ENCODE measurements at places on chromosomes 3 and 15.

- DNase-seq = no peak
Observed at GRCh38 chr15:36428102-36428845, 151.2 kb upstream of the CDIN1 start.

DNA sequence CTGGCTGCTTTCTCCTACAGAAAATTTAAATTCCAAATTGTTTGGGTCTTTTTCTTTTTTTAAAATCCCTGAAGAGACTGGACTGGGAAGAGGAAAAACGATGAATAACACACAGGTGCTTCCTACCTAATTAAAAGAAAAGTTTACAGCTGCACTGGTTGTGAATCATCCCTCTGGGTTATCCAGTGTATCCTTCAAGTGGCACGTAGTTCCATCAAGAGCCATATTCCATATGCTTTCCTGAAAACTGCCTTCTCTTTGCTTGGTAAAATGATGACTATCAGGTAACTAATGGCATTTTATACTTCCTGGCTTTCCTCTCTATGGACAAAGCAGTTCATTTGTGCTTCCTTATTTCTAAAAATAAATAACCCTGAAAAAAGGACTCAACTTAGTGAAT, 123.2 kb downstream of the MAGI1 start:
- no peak for DNase-seq

DNA sequence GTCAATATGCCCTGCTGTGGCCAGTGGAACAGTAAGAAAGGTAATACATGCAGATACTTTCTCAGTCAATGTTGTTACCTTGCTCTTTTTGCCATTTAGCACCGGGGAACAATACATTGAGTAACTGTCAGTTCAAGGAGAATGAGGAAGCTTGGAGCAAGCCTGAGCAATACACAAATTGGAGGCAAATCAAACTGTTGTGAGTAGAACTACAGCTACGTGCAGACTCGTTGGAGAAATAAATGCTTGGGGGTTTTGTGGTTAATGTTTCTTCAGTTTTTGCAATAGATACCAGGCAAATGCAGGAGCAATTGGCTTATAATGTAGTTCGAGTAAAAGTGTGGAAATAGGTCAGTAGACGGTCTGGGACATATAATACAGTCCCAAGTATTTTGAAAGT, 587.3 kb upstream of the ROBO1 start:
- no peak for DNase-seq

GRCh38 chr3:81554801-81555200, 206.6 kb downstream of the GBE1 start:
- DNase-seq = no peak

- DNase-seq = no peak
Observed at GRCh38 chr15:36479200-36479896, 100.1 kb upstream of the CDIN1 start.

- no peak for DNase-seq
Observed at GRCh38 chr15:66110864-66111263, 142.7 kb downstream of the MEGF11 start.

- DNase-seq = no peak
Observed at GRCh38 chr3:70775257-70775656, 462.8 kb upstream of the MDFIC2 start.

- no peak for DNase-seq
Observed at GRCh38 chr3:32003380-32003779, 21.8 kb downstream of the ZNF860 start.

DNA sequence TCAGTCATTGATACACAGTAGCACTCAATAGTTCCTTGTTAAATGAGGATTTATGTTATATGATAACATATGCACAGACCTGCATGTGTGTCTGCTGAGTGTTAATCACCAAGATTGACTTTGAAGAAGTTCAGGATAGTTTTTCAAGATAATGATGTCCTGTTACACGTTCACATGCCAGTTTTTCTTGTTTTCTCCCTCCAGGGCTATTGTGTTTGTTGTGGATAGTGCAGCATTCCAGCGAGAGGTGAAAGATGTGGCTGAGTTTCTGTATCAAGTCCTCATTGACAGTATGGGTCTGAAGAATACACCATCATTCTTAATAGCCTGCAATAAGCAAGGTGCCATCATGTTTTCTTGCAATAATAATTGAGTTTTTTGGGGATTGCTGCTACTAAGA, 9.8 kb downstream of the SRPRB start:
- DNase-seq = no peak

DNA sequence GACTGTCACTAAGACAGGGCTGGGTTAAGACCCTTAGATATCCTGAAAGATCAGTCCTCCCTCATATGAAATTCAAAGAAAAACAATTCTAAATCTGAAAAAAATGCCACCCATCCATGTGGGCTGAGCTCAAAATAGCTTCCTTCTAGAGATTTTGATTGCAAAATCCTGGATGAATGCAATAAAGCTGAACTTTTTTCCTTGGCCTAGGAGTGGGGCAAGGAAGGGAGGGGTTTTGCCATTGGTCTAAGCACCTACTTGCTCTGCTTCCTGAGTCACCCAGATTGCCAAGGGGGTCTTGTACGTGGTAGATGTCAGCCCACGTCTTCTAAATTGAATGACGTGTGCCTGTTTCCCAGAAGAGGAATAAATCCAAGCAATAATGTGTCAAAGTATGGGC, 15.3 kb upstream of the SMAD3 start:
- no peak for DNase-seq

DNA sequence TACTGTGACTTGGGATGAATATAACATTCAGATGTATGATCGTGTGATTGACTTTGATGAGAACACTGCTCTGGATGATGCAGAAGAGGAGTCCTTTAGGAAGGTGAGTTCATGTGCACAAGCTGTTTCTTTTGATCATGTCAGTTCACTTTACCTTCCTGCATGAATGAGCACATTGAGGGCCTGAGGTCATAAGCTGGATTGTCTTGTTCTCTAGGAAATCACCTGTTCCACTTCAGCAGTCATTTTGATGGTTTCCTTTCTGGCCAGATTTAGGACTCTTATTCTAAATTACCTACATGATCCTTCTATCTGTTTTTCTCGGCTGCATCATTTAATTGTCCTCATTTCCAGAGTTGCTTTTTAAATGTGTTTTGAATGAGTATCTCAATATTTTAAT, 4.1 kb downstream of the RCN2 start:
- DNase-seq = no peak

GRCh38 chr3:176767385-176767784, 429.9 kb downstream of the TBL1XR1 start:
- no peak for DNase-seq

- no peak for DNase-seq
Observed at GRCh38 chr3:121667333-121667732, 6.6 kb upstream of the HCLS1 start.

DNA sequence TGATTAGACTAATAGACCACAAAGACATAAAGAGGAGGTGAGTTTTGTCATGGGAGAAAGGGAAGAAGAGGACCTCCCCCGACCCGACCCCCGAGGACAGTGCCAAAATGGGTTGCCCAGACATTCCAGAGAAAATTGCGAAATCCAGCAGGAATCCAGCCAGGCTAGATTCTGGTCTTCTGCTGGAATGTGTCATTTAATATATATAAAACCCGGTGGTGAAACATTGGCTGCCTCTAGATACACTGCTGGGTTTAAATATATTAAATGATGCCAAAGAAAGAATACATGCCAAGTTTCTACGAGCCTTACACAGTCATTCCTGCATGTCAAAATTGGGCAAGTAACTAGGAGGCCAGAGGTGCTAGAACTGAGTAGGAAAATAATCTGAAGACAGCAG, 45.3 kb upstream of the SPESP1 start:
- no peak for DNase-seq

DNA sequence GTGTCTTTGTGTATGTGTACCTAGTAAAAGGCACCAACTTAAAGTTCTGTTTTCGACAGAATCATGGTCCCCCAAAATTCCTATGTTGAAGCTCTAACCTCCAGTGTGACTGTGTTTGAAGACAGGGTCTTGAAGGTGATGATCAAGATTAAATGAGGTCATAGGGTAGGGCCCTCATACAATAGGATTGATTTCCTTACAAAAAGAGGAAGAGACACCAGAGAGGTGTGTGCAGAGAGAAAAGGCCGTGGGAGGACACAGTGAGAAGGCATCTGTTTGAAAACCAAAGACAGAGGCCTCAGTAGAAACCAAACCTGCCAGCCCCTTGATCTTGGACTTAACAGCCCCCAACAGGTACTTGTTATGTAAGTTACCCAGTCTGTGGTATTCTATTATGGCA, 52.0 kb upstream of the CORO2B start:
- DNase-seq = no peak

DNA sequence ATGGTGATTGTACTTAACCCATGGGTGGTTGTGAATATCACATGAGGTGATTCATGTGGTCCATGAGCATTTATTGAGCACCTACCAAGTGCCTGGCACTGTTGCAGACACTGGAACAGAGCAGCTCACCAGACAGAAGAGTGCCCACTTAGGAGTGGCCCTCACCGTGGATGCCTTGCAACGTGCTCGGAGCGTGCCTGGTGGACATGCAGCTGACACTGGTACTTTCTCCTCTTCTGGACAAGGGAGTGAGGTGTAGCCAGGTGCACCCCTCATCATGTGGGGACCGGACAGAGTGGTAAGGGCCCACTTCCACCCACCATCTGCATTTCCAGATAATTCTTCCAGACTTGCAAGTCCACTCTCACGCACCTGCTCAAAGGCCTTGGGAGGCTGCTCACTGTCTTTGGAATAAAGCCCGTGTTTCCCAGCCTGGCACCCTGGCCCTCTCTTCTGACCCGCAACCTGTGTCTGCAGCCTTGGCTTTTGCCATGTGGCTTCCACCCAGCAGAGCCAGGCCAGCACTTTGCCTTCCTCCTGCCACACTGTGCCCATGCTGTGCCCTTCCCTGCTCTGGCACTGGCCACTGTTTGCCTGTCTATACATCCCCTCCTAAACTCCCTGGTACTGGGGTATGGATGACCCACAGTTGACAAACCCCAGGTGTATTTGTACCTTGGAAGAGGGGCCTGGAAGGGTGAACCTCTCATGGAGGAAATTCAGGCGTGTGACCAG, 90.9 kb upstream of the SEC13 start:
- DNase-seq = no peak

DNA sequence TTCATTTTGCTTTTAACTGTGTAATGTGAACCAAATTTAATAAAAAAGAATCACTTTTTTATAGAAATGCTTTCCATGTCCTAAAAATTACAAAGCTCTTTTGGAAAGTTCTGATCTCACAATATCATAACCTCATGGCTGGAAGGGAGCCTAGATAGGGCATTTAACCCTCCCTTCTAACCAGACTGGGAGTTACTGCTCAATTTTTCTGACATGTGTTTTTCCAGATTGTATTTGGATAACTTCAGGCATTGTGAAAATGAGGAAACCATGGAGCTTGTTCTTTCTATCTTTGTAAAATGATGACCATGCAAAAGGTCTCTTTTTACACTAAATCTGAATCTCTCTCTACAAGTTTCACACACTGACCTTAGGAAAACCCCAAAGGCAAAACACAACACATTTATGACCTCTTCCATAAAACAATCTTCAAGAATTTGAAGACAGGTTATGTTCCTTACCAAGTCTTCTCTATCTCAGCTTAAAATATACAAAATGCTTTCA, 508.8 kb downstream of the DIPK2A start:
- no peak for DNase-seq

GRCh38 chr15:72306211-72306785, 13.7 kb downstream of the CELF6 start:
- DNase-seq = no peak

- DNase-seq = no peak
Observed at GRCh38 chr3:110391640-110392395, 679.8 kb upstream of the NECTIN3 start.

DNA sequence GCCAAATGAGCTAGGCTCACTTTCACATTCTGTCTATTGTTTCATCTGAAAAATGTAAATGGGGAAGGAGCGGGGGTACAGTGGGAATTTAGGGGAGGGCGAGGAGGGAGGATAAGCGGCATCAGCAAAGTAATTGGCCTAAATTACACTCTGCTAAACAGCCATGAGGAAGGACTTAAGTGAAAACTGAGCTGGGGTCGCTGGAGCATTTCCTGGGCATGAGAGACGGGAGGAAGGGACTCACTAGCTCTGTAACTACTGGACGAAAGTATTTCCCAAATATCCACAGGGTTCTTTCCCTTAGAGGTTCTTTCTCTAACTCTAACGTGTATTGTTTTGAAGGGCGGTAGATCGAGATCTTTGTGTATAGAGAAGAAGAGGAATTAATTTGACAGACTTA, 418.0 kb downstream of the SOX2 start:
- DNase-seq = no peak

DNA sequence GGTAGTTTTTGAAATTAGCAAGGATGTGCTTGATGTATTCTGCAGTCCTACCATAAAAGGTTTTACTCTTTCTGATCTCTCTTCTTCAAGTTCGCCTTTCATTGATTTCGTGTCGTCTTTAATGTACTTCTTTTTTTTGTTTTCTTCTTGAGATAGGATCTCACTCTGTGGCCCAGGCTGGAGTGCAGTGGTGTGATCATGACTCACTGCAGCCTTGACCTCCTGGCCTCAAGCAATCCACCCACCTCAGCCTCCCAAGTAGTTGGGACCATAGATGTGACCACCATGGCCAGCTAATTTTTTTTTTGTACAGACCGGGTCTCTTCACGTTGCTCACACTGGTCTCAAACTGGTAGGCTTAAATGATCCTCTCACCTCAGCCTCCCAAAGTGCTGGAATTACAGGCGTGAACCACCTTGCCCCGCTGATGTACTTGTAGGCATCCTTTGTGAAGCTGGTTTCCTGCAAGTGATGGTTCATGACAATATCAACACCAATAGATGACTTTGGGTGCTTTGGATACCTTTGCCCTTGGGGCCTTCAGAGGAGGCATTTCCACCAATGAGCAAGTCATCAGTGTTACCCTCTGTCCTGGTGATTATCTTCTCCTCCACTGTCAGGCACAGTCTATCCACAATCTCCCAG, 28.9 kb upstream of the RNF7 start:
- peak; percentile 30 for DNase-seq

GRCh38 chr3:129974564-129974832, at the start of gene TRH:
TSS of gene TRH (plus strand) at chr3:129974720. CDS start at chr3:129975817, 1,097 bp downstream.
- no peak for DNase-seq

DNA sequence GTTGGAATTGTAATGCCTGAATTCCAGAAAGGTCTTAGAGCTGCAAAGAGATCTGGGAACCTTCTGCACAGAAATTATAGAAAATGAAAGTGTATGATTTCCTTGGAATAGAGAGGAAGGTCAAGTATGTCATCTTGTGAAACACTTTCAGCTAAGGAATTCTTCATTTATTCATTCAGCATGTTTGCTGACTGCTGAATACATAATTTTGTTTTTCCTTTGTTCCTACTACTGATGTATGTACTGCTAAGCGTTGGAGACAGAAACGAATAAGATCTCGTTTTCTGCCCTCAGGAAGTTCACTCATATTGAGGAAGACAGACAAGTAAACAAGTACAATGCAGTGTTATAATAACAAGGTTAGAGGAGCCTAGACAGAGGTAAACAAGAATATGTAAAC, 14.3 kb upstream of the IL20RB start:
- DNase-seq = no peak

- no peak for DNase-seq
Observed at GRCh38 chr15:90838139-90838538, 30.2 kb upstream of the FURIN start.

DNA sequence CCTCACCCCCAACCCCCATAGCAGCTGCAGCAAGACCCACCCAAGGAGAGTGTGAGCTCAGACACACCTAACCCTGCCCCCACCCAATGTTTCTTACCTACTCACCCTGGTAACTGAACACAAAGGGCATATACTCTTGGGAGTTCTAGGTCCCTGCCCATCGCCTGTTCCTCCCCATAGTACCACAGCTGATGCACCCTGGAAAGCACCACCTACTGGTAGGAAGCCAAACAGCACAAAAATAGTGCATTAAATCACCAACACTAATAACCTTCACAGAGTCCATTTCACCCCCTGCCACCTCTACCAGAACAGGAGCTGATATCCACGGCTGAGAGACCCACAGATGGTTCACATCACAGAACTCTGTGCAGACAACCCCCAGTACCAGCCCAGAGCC, 245.2 kb downstream of the EFHB start:
- no peak for DNase-seq

Data from osteocyte (in vitro differentiated cells).